ENCODE measurements at places on chromosomes 2 and 18. TPM values are rescaled to one million over a fixed set of nuclear protein-coding genes. Genes with fewer than 3 reads are reported as not detected.

- DNase-seq, result no peak
These were observed 15.5 kb downstream of the IL1F10 start for GRCh38 chr2:113083296-113083695.

- DNase-seq, result peak; percentile 82
These were observed 2.8 kb upstream of the CTDSP1 start for GRCh38 chr2:218396688-218397462.

GRCh38 chr2:200320991-200321390, 14.5 kb downstream of the SPATS2L start:
- no peak for DNase-seq

DNA sequence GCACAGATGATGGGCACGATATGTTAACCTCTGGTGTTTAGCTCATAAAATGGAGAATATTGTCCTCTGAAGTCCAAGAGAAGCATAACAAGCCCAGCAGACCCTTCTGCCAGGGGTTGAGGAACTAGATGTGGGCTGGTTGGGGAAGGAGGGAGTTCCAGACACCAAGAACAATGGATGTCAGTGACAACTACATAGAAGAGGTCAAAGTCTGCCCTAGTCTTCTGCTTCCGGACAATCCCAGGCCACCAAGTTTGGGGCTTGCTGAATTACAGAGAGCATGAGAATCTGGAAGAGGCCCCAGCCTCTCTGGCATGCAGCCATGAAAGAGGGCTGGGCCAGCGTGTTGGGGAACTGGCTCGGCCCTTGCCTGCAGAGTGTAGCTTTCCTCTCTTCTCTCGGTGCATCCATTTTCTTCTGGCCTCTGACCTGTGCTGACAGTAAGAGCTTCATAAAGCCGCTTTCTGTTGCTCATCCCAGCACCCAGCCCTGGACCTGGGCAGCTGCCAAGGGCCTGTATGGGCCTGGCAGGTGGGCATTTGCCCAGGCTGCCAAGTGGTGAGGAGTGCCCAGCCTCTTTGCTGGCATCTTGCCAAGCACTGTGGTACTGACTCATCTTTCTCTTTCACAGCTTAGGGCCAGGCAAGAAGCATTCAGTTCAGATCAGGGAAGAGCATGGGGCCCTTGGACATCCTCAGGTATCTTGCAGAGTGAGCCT, 14.6 kb upstream of the LAPTM4A start:
- DNase-seq, result no peak

The ACTG2 gene
- not detected for total RNA-seq
